Omental fat pad (tissue), 4 donors: ENCODE measurements at places on chromosomes 5 and 9. TPM values are rescaled to one million over a fixed set of nuclear protein-coding genes. Genes with fewer than 3 reads are reported as not detected.

DNA sequence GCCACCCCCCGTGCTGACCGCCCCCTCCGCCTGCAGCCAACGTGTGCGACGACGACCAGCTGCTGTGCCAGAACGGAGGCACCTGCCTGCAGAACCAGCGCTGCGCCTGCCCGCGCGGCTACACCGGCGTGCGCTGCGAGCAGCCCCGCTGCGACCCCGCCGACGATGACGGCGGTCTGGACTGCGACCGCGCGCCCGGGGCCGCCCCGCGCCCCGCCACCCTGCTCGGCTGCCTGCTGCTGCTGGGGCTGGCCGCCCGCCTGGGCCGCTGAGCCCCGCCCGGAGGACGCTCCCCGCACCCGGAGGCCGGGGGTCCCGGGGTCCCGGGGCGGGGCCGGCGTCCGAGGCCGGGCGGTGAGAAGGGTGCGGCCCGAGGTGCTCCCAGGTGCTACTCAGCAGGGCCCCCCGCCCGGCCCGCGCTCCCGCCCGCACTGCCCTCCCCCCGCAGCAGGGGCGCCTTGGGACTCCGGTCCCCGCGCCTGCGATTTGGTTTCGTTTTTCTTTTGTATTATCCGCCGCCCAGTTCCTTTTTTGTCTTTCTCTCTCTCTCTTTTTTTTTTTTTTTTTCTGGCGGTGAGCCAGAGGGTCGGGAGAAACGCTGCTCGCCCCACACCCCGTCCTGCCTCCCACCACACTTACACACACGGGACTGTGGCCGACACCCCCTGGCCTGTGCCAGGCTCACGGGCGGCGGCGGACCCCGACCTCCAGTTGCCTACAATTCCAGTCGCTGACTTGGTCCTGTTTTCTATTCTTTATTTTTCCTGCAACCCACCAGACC, 80.2 kb downstream of the NTNG2 start:
- no peak for DNase-seq

DNA sequence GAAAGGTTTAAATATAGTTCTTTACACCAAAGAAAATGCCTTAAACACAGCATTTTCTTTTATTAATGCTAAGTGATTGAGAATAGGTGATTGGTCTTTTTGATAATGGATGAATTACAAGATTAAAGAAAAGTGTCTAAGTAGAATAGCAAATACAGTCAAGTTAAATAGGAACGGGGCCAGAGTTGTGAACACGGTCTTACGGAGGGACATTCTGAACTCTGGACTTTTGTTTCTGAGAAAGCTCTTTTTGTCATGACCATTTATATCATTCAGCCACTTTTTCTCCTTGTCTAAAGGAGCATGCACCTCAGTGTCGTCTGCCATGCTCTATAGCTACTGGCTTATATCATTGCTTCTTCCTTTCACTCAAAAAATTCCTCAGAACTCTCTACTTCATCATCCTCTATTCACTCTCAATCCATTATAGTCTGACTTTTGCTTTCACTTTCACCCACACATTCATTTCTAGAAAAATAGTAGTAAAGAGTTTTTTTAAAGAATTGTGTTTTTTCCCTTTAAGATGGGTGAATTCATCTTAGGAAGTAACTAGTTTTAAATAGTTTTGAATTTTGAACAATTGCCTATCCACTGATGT, 263.0 kb upstream of the FBXL7 start:
- DNase-seq = no peak

- no peak for DNase-seq
Measured at GRCh38 chr5:168877132-168877892, 298.1 kb upstream of the PANK3 start.

DNA sequence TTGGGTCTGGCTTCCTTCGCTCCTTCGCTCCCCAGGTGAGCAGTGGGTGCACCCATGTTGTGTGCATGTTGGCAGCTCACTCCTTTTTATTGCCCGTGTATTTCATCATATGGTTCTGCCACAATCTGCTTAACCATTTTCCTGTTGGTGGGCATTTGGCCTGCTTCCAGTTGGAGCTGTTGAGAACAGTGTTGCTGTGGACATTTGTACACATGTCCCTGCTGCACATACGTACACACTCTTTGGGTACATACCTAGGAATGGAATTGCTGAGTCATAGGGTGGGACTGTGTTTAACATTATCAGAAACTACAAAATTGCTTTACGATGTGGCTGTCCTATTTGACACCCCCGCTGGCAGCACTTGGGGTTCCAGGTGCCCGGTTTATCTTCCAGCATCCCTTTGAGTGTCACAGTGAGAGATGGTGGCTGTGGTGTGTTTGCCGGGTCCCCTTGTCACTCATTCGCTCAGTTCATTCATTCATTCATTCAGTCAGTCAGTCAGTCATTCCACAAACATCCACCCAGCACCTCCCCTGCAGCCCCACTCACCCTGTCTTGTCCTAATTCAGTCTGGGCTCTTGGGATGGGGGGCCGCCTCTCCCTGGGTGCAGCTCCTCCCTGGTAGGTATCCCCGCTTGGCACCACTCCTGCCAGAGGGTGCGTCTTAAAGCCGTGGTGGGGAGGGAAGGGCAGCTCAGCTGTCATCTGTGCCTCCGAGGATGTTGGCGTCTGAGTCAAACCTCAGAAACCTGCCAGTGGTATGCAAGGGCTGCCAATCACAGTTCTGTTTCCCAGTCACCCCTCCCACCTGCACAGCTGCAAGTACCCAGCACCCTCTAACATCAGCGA, 7.9 kb upstream of the FIBCD1 start:
- DNase-seq = no peak

- DNase-seq = no peak
Measured at GRCh38 chr9:94584555-94584954, 9.1 kb downstream of the FBP2 start.

- no peak for DNase-seq
Measured at GRCh38 chr9:506281-506680, 291.6 kb downstream of the DOCK8 start.

GRCh38 chr5:14545862-14546261, 35.7 kb upstream of the OTULINL start:
- DNase-seq = no peak

Gene ADAMTSL2
- 0.63 TPM for total RNA-seq

Gene IL5
- total RNA-seq = not detected

Gene STPG3
- total RNA-seq = not detected

Gene FBXL7
- 9.1 TPM for total RNA-seq

Gene TMEM232
- 3.6 TPM for total RNA-seq

Gene SH3TC2
- total RNA-seq = 1.7 TPM
